ENCODE measurements at places on chromosomes 3 and 15. TPM values are rescaled to one million over a fixed set of nuclear protein-coding genes. Genes with fewer than 3 reads are reported as not detected.

The CDHR4 gene
- not detected for total RNA-seq

DNA sequence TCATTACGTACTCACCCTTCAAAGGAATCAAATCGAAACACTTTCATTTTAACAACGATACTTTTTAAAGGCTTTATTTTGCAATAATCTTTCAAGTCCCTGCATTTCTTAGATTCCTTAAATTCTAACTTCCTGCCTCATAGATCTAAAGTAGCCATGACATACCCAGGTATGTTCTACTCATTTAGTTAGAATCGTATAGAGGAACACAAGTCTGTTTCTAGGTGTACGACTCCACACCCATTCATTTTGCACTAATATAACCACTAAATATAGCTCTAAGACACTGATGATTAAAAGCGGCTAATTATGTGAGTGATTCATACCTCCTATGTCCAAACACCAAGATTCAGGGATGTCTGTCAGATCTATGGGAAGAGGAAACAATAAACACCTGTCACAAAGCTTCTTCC, 1.3 kb downstream of the ATP13A3 start:
- no peak for DNase-seq

DNA sequence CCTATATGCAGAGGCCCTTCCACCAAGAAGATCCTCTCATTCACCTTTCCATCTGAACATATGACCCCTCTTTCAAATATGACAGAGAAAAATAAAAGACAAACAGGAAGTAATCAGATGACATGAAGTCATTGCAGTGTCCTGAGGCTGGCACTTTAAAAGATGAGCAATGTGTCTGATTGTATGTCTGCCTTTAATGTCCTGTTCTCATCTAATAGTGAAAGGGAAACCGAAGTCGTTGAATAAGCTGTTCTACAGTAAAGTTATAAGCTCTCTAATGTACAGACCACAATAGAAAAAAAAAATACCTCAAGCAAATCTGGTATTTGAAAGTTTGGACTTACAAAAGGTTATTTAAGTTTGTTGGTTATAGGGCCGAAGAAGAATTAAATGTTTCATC, 243.0 kb downstream of the CLSTN2 start:
- DNase-seq: no peak

DNA sequence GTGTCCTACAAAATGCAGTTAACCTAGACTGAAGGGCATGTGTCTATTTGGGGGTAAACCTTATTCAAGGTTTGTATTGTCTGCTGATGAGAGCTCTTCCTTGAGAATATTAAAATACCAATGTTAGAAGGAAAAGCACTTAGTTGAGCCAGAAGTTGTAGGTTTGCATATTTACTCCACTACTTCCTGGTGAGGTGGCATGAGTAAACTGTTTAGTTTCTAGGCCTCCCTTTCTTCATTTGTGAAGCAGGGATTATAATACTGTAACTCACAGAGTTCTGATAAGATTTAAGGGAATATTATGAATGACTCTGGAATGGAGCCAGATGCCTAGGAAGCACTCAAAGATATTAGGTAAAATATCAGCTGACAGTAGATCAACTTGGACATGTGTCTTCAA, 46.7 kb downstream of the CD200R1L start:
- DNase-seq: no peak

- no peak for DNase-seq
These were observed 938 bp upstream of the SLCO2A1 start for GRCh38 chr3:134030379-134031347.

DNA sequence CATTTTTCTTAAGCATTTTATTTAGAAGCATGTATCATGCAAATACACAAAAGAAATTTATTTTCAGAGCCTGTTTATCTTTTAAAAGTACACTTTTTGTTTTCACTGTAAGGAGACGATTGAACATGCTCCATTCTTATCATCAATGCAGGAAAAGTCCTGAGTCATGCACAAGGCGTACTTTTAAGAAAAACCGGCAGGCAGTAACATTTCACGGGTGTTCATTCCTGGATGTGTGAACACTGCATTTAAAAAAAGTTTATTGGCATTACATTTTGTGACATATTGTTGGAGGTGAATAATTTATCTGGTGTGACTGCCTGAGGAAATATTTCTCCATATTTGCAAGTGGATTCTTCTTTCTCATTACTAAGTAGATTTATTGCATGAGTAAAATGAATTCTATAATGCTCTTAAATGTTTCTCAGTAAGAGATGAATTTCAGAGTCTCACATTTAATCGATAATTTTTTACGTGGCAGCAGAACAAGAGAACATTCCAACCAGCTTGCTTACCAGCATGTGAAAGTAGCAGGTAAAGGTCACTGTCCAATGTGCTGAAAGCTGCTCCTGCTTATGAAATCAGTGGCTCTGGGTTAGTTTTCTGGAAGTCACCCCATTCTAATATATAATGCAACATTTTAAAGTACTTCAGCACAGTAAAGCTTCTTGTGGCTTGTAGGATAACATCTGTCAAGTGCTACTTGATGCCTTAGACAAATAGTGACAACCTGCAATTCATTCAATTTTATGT, 87.0 kb downstream of the SV2B start:
- DNase-seq: no peak

The KLHL40 gene
- total RNA-seq: not detected

The SNURF gene
- 23.3 TPM for total RNA-seq

- DNase-seq: no peak
These were observed 528.2 kb downstream of the GABRG3 start for GRCh38 chr15:27499191-27499590.

DNA sequence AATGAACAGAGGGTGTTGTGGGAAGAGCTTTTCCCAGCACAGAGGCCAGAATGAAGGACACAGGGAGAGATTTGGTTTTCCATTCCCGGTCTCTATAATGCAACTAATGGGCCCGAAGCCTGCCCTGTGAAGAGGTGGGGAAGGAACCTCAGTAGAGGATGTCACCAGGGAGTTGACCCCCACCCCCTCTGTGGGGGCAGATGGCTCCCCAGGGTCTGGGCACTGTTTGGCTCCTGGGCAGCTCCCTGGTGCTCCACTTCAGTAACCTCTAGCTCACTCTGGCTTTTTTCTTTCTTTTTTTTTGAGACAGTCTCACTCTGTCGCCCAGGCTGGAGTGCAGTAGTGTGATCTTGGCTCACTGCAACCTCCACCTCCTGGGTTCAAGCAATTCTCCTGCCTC, 109.1 kb upstream of the DLG1 start:
- no peak for DNase-seq

The CGNL1 gene
- total RNA-seq: not detected

DNA sequence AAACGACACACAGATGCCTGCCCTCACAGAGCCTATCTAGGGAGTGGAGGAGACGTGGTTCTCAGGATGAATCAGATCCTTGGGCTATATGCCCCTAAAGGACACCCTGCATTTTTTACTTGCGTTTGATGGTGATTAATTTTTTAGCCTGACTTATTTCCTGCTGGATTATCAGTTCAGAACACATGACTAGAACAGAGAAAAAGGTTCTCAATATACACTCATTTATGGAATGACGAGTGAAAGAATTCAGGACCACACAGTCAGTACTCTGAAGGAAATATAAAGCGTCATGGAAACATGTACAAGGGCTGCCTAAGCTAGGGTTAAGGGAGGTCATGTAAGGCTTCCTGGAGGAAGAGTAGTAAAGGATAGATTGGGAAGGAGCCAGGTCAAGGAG, 121.8 kb downstream of the SSR3 start:
- no peak for DNase-seq

Data from activated CD8-positive, alpha-beta memory T cell treated with anti-CD3 and anti-CD28 coated beads, Interleukin-2, amount 10 ng/mL, durations not matched to agents 7 days and 5 days (primary cell).